GM04504 (cell line): ENCODE measurements at places on chromosomes 16 and 17.

DNA sequence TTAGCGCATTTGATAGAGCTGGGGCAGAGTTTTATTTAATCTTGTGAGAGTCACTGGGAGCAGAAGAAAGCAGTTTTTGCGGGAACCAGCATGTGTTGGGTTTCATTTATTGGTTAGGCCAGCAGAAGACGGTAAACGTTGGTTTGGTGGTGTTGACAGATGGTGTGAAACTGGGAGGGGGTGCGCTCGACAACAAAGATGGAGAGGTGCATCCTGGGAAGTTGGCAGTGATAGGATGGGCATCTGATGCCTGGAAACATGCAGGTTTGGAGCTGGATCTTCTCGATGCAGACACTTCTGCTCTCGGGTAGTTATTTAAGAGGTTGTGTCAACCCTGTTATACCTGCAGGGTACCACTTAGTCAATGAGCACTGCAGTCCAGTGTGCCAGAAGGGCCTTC lies 24.9 kb upstream of the CLEC18A start:
- DNase-seq, result no peak

DNA sequence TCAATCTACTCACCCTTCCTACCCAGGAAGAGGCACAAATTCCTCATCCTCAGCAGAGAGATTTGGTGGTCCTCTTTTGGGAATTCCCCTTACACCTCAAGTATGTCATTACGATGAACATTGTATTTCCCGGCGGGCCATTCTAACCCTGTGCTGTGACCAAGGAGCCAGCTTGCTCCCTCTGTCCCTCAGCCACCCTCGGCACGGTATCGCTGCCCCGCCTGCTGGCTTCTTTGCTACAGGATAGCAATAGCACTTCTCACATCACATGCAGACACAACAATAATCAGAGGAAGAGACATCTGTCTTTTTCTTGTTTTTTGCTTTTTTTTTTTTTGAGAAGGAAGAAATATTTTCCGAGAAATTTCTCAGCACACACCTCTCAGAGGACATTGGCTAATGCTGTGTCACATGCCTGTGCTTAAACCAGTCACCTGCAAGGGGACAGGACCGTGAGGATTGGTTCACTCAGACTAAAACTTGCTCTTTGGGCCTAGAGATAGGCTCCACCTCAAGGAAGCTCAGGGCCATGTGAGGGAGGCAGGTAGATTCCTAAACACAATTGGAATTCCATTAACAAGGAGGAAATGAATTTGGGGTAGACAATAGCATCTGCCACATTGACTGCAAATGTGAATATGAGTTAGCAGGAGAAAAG lies 41.2 kb downstream of the TMC5 start:
- no peak for DNase-seq

GRCh38 chr17:329784-330420 lies 22.7 kb downstream of the RPH3AL start:
- no peak for DNase-seq

- DNase-seq, result no peak
These were observed 10.6 kb downstream of the QRICH2 start for GRCh38 chr17:76297436-76297835.

GRCh38 chr17:15238676-15239422 lies 26.3 kb downstream of the PMP22 start:
- DNase-seq, result no peak

DNA sequence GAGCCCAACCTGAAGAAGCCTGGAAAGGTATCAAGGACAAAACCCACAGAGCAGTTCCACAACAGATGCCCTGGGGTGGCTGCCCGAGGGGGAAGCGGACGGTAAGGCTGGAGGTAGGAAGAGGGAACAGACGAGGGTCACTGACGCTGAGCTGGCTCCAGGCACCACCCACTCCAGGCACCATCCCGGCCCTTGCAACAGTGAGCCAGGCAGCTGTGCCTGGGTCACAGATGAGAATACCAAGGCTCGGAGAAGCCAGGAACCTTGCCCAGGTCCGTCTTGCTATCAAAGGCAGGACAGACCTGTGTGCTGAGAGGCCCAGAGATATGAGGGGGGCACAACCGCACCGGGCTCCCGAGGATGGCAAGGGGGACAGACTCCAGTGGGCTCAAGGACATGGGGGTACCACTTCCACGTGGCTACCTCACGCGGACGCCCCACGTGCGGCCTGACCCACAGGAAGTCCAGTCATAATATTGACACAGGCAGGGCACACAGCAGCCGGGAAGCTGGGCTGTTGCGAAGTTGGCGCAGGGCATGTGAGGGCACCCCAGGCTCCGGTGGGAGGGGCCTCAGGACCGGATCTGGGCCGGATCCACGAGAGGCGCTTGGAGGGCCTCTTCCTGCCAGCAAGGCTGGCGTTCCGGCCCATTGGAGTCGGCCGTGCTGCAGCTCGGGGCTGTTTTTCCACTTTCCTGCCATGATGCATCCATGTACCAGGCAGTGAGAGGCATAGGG lies 29.9 kb downstream of the PEMT start:
- no peak for DNase-seq

- peak; percentile 76 for DNase-seq
These were observed 89.3 kb downstream of the SMG6 start for GRCh38 chr17:2214047-2214928.

GRCh38 chr16:50388496-50388895 lies 19.7 kb upstream of the BRD7 start:
- DNase-seq, result no peak

DNA sequence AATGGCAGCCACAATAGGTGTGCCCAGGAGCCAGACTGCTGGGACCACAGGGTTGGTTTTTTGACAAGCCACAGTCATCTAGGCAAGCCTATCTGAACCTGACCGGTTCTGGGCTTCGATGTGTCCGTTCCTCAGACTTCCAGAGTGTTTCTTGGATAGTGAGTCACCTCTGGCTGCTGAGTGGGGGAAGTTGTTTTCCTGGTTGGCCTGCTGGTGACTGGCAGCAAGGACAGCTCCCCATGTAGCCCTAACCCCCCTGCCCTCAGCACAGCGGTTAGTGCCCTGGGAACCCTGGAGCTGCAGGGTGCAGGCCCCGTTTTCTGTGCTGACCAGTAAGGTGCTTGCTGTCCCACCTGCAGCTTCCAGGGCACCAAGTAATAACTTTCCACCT lies 65.5 kb downstream of the PLD6 start:
- no peak for DNase-seq

DNA sequence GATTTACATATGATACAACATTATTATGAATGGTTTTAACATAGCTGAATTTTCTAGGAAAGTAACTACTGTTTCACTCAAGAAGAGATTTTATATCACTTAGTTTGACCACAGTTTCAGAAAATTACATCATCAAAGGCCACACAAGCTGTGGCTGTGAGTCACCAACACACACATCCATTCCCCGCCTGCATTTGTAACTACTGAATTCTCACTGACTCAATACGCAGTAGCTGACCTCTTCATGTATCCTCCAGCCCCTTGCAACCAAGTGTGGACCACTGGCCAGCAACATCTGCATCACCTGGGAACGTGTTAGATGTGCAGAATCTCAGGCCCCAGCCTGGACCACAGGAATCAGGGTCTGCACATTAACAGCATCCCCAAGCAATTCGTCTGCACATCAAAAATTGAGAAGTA lies 197.6 kb downstream of the XYLT1 start:
- DNase-seq, result peak; percentile 77

- no peak for DNase-seq
These were observed 14.4 kb upstream of the ALOX12 start for GRCh38 chr17:6981426-6981825.

- no peak for DNase-seq
These were observed 89.1 kb downstream of the CDK5R1 start for GRCh38 chr17:32575852-32576251.

DNA sequence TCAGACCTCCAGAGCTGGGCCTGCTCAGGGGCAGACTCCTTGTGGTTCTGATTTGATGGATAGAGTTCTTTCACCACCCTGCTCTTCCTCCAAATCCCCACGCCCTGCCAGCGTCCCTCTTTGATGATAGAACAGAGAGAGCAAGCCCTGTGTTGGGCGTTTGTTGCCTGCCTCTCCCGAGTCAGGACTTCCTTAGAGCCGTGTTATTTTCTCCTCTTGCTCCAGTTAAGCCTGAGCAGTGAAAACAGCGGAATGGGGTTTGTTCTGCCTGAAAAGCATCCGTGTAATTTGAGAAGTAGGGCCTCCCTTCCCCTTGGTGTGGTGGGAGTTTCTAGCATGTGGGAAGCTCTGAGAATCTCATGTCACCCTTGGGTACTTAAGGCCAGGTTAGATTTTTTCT lies 22.1 kb downstream of the TMEM94 start:
- DNase-seq, result no peak

DNA sequence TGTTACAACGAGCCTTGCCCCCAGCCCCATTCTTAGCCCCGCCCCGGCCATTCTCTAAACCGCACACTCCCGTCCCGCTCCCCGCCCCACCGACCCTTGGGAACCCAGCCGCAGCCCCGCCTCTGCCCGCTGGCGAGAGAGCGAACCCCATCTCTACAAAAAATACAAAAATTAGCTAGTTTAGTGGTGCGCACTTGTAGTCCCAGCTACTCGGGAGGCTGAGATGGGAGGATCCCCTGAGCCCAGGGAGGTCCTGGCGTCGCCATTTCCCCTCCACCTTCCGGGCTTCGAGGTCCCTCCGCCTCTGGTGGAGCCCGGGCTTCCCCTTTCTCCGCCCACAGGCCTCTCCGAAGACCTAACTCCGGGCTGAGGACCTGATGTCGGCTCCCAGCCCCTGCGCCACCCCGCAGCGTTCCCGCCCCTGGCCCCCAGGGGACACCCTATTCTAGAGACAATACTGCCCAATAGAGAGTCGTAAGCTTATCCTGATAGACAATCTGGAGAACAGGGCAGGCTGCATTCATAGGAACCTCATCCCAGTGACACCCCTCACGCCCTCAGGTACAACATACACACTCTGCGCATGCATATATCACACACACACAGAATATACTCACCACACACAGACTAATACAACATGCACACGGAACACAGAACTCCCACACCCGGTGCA lies 480 bp upstream of the PROCA1 start:
- DNase-seq, result no peak

- DNase-seq, result no peak
These were observed 232.9 kb upstream of the CIBAR2 start for GRCh38 chr16:85345129-85345639.

DNA sequence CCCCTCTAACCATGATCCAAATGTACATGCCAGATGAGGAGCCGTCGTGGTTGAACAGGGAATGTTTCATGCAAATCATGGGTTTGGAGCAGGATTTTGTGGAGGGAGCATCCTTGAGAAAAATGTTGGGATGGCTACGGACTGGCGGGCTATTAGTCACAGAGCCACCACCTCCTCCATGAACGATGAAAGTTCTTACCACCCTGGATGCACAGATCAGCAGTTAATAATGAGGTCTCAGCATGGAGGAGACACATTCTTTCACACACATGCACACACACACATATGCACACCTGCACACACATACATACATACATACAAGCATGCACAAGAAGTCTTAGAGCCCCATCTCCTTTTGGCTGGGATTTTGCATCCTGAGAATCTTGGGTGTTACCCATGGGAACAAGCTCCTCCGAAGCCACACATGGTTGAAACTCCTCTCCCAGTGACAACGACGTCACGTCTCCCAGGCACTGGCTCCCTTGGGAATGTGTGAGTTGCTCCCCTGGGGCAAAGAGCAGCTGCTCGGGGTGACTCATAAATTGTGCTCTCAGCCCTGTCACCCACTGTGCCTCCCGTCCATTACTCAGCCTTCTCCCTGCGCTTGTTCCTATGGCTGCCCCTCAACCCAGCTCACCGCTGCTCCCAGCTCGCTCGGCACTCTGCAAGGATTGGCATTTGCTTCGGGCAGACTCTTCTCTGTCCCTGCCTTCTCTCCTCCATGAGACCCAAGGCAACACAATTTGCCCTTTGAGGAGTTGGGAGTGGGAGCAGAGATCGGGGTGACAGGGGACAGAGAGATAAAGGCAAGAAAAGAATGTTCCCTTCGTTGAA lies 344.6 kb downstream of the SOX9 start:
- peak; percentile 64 for DNase-seq

DNA sequence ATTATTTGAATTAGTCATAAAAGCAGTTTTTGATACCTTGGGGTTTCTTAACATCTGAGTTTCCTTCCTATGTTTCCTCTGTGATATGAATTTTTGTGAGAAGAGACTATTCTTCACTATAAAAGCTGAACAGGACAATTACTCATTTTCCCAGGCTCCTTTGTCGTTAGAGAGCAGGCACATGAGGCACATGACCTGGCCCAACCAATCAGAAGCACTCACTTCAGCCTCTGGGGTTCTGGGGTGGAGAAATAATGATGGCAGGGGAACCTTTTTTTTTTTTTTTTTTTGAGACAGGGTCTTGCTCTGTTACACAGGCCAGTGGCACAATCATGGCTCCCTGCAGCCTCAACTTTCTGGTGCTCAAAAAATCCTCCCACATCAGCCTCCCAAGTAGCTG lies 145.5 kb upstream of the ASIC2 start:
- DNase-seq, result no peak

GRCh38 chr17:77451245-77451893 lies 310.6 kb downstream of the SEC14L1 start:
- no peak for DNase-seq

DNA sequence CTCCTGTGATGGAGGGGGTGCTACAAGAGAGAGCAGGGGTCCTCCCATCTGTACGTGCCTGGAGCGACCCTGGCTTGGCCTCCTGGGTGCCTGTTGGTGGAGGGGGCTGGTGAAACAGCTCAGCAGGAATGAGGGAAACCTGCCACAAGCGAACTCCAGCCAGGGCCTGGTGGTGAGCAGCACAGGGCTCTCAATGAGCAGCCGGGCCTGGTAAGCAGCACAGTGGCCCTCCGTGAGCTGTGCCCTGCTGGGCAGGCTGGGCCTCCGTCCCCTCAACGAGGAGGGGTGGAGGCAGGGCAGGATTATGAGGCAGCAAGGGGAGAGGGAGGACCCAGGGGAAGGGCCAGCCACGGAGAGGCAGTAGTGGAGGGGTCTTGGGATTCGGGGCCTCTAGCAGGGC lies 101.9 kb downstream of the SDK2 start:
- no peak for DNase-seq

DNA sequence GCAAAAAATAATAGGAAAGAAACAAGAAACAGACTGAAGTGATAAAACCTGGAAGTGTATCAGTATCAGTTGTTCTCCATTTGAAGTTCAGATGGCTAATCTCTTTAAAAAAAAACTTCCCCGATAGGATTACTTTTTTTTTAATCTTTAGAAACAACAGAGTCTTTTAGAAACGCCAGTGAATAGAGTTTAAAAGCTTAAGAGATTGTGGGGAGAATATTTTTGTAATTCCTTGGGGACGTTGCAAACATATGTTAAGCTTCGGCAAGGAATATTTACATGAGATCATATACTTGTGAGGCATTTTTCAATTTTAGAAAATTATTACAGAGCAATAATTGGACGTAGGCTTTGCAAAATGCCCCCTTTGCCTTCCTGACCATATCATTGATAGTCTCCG lies 13.2 kb downstream of the MAF start:
- DNase-seq, result no peak

GRCh38 chr16:11071829-11072228 lies 127.5 kb downstream of the CLEC16A start:
- no peak for DNase-seq

DNA sequence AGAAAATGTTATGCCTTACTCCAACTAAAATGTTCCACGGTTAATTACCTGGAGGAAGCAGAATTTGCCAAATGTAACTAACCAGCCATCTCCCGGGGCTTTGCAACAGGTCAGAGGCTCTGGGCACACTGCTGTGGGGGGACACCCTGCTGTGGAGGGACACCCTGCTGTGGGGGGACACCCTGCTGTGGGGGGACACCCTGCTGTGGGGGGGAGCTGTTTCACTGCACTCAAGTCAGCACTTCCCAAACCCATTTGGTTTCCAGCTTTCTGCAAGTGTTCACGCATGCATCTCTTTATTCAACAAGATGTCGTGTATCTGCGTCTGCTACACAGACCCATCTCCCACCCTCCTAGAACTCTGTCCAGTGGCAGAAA lies 239.5 kb downstream of the C16orf95 start:
- DNase-seq, result no peak

GRCh38 chr17:51121620-51122472 lies 1.2 kb upstream of the SPAG9 start:
- DNase-seq, result peak; percentile 96
